ENCODE measurements at places on chromosomes 3 and 15.

DNA sequence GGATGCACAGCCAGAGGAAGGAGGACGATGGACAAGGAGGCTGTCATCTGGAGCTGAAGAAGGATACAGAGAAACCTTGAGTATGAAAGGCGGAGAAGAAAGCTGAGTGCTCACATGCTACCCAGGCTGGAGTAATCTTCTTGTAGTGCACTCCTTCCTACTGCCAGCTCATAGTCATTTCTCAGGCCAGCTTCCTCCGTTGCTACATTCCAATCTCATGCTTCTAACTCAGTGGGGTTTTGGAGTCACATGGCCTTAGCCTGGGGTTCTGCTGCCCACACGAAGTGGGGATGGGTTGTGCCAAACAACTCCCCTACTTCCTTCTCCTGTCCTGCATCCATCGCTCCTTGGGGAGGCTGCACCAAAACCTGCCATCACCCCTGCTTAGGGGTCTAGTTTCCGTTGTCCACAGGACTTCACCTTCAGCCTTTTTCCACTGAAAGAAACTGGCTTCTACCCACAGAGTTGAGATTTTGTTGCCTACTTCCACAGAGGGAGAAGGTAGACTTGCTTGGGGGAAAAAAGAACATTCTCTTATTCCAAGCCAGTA lies 239.9 kb downstream of the EPHB1 start:
- DNase-seq: no peak

DNA sequence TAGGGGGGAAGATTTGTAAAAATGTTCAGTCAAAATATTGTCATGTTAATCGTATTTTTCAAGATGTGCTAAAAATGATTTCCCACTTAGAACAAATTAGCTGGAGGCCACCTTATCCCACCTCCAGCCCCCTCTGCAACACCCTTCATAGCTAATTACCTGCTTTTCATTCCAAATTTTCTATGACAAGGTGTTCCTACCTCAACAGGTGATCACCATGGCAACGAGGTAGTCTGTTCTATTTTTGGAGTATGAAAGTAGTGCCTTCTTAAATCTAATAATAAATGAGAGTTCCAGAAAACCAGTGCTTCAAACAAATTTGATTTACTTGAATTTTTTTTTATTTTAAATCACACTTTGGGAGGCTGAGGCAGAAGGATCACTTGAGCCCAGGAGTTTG lies 149.8 kb downstream of the FNDC3B start:
- no peak for DNase-seq

DNA sequence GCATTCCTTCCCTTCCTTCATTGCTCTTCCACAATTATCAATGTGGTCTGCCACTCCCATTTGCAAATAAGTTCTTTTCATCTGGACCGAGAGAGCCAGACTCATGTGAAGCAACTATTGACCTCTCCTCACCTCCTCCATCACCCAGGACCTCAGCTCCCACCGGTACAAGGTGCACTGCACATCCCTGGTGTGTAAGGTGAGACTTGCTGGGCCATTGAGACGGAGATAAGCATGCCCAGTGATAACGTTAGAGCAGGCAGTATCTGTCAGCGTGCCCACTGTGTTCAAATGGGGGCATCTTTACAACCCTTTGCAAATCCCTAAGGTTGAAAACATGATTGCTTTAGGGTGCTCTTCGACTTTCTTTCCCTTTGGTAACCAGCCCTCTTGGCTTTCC lies 154.8 kb downstream of the ADAMTS17 start:
- DNase-seq: no peak

- DNase-seq: no peak
These were observed 226.7 kb upstream of the DCBLD2 start for GRCh38 chr3:99128235-99128634.

DNA sequence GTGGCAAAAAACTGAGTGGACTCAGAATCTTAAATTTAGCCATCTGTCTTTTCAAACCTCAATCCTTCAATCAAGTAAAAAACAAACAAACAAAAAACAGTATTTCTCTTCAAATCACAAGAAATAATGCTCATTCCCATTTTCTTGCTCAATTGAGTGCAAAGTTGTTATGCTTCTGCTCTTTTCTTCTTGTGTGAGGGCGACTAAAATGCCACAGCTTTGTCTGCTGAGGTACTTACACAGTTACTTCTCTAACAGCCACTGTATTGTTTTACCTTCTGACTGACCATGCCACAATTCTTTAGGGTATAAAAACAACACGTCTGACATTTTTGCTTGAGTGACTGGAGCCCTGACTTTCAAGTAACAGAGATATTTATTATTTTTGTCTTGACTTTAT lies 617.4 kb downstream of the NAALADL2 start:
- DNase-seq: no peak

DNA sequence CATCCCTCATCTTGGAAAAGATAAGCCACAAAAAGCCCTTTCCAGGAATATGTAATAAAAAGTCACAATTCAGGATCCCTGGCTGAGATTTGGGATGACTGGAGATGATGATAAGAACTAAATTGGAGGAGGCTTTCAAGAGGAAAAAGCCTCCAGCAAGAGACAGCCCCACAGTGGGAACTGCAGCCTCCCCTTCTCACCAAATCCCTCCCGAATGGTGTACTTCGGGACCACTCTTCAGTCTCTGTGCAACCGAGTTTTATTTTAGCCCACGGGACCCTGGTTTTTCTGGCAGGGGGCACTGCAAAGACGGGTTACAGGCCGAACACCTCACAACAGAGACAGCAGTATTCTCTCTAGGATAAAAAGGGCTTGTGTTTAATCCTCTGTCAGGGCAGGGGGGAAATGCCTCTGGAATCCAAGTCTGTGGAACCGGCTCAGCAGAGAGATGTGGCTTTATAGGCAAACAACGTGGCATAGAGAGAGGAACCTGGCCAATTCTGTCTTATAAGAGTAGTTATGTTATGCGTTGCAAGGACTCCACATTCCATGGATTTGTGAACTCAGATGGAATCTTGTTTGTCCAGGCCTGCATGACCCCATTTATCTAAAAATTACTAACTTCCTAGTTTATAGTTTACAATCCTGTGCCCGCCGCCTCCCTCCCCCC lies 1.2 kb upstream of the LMCD1 start:
- no peak for DNase-seq

DNA sequence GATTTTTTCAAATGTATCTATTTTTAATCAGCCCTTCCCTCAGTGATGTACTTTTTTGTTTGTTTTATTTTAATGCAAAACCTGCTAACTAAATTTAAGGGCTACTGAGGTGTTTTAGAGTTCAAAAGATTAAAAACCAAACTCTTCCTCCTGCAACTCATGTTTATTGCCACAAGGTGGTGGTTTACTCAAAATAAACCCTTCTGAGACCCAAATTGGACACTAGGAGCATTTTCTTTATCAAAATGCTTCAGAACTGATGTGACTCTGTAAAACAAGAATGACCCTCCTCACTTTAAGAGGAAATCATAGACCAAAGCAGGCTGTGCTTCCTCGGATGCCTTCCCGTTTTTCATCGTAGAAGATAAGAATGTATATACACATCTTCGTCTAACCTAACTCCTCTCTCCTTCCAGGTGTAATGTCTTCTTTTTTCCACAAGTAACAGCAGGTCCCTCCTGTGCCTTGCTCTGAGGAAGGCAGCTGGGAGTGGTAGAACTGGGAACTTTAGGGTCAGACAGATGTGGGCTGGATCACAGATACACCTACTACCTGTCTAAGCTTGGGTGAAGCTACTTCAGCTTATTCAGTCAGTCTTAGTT lies 2.9 kb upstream of the NME9 start:
- DNase-seq: no peak

GRCh38 chr3:194440756-194441155 lies 41.7 kb upstream of the GP5 start:
- DNase-seq: no peak

DNA sequence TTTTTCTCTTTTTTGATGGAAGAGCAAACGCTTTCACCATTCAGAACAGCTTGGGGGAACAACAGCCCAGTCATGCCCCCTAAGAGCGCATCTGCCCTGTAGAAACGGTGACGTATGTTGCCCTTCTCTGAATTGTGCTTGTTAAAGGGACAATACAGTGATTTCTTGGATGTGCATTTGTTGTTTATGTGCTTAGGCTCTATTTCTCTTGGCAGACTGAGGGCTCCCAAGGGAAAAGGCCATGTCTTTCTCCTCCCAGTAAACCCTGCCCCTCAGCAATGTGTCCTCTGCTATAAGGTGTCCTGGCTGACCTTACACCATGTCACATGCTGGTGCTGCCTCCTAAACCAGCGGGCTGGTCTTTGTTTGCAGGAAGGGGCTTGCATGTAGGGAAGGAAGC lies 346.1 kb downstream of the EPHB1 start:
- DNase-seq: no peak

DNA sequence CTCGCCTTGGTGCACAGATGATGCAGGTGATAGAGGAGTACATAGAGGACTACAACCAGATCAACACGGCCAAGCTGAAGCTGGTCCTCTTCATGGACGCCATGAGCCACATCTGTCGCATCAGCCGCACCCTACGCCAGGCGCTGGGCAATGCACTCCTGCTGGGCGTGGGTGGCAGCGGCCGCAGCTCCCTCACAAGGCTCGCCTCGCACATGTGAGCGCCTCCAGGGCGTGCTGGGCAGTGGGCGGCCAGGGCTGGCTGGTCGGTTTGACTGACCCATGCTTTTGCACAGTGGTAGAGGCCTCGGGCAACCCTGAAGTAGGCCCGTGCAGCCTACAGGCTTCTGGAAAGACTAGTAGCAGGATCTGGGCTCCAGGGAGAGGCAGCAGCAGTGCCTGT lies 63.3 kb downstream of the SEMA3G start:
- no peak for DNase-seq

DNA sequence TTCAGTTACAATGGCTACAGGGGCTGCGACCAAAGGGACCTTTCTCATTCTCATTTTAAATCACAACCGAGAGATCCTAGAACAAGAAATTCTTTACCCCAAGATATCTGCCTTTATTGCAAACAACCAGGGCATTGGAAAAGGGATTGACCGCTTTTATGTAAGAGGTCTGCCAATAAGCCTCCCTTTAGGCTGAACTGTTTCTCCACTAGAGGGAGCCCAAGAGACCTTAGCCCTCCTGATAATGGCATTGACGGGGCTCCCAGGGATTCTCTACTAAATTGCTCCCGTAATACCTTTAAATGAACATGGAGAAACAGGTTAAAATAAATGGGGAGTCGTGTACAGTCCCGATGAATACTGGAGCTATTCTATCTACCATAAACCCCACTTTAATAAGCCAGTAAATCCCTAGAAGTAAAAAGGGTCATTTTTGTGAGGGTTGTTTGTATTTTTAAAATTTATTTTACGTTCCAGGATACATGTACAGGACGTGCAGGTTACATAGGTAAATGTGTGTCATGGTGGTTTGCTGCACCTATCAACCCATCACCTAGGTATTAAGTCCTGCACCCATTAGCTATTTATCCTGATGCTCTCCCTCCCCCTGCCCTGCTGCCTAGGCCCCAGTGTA lies 7.5 kb upstream of the IGSF10 start:
- DNase-seq: peak; percentile 49

GRCh38 chr15:27059610-27060202 lies 88.7 kb downstream of the GABRG3 start:
- no peak for DNase-seq

GRCh38 chr3:12818773-12819172 lies 22.3 kb downstream of the CAND2 start:
- no peak for DNase-seq

GRCh38 chr3:194275721-194276120 lies 75.4 kb downstream of the CPN2 start:
- no peak for DNase-seq

DNA sequence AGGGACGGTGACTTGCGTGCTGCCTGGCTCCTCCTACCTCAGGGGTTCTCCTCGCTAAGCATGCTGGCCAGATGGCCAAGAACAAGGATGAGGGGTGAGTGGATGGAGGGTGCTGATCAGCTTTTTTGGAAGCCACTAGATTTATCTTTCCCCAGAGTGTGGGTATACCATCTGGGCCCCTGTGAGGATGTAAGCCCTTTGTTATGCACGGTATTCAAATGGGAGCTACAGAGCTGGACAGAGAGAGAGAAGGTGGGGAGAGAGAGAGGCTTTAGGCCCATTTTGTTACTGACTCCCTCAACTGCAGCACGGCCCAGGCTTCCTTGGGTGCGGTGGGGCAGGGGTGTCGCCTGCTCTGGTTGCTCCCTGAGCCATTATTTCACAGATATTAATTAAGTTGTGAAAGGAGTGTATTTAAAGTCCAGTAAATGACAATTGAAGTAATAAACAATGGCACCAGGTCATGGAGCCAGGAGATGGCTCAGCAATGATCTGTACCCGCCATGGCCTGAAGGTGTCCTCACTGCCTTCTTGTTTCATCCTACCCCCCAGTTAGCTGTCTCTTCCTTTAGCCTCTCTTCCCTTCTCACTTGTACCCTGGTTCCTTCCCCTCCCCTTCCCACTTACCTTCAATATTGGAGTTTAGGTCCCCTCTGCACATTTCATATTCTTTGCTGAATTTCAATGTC lies 158.0 kb downstream of the CLSTN2 start:
- no peak for DNase-seq

DNA sequence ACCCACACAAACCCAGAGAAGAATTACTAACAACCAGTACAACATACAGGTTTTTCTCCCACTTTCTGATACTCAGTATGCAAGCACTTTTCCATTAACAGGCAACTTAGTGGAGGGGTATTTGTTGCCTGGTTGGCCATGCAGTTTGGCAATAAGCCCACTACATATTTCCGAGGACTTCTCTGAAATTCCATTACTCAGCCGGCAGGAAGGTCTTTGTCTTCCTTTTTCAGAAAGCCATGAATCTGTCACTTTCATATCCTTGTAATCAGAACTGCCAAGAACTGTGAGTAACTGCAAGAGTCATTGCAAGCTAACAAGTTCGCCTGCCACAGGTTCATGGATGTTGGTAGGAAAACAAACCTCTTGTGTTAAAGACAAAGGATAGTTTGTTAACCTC lies 422.3 kb upstream of the ROBO1 start:
- no peak for DNase-seq

DNA sequence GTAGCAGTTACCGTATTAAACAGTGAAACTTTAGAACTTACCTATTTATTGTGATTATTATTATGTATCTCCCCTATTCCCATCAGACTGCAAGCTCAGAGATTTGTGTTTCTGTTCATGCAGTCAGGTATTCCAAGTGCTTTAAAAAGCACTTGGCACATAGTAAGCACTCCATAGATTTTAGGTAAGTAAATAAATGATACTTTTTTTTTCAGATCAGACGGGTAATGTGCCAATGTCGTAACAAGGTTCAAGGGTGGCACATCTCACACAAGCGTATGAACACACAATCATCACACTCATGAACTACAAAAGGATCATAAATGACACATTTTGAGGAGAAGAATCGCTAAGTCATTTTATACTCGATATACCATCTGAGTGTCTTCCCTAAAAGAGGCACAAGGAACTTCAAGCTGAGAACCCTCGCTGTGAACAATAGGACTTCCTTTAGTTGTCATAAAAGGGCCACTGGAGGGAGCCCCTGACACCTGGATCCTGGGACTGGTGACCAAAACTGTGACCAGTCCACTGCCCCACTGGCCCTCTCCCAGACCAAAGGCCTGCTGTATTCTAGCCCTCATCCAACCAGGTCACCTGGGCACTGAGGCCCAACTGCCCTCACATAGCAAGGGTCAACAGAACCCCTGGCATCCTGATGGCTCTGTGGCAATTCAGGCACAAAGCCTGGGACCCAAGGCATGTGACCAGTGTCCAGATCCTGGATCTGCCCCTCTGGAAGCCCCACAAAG lies 32.1 kb downstream of the KIF9 start:
- DNase-seq: no peak

GRCh38 chr15:43893956-43894355 lies 67.2 kb downstream of the WDR76 start:
- no peak for DNase-seq

Data from activated CD4-positive, alpha-beta T cell treated with anti-CD3 and anti-CD28 coated beads for 4 hours (primary cell).